ENCODE measurements at places on chromosomes 6 and 20. TPM values are rescaled to one million over a fixed set of nuclear protein-coding genes. Genes with fewer than 3 reads are reported as not detected.

OVOL2 gene
- total RNA-seq, result not detected

PROKR2 gene
- total RNA-seq, result under 0.01 TPM

CYP21A2 gene
- not detected for total RNA-seq

NNAT gene
- total RNA-seq, result under 0.01 TPM

WDR27 gene
- 16.6 TPM for total RNA-seq

PSORS1C2 gene
- not detected for total RNA-seq

GPX5 gene
- not detected for total RNA-seq

DEFB124 gene
- total RNA-seq, result not detected

Data from epithelial cell of umbilical artery (primary cell).